ENCODE measurements at places on chromosomes 3 and 15.

DNA sequence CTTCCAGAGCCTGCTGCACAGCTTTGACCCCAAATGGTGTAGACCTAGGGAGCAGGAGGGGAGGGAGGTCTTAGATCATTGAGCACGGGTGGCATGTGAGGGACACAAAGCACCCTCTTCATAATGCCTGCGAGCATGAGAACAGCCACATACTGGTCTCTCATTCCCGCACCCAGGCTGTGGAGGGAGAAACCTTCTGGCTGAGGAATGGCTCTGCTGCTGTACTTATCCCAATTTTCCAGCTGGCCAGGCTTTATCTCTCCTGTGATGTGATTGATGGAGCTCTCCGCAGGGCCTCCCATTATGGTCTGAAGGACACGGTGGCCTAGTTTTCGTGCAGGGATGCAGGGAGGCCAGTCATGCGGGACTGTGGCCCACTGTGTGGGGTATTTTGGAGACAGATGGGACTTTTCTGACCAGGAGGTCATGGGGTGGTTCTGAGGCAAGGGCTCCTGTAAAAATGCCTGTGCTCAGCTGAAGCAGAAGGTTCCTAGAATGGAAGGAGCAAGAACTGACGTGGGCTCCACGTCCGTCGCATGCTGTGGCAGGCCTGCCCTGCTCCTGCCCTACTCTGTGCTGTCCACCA lies 251.5 kb downstream of the PLCL2 start:
- no peak for DNase-seq

GRCh38 chr15:61701455-61701854 lies 358.8 kb downstream of the VPS13C start:
- DNase-seq: no peak

DNA sequence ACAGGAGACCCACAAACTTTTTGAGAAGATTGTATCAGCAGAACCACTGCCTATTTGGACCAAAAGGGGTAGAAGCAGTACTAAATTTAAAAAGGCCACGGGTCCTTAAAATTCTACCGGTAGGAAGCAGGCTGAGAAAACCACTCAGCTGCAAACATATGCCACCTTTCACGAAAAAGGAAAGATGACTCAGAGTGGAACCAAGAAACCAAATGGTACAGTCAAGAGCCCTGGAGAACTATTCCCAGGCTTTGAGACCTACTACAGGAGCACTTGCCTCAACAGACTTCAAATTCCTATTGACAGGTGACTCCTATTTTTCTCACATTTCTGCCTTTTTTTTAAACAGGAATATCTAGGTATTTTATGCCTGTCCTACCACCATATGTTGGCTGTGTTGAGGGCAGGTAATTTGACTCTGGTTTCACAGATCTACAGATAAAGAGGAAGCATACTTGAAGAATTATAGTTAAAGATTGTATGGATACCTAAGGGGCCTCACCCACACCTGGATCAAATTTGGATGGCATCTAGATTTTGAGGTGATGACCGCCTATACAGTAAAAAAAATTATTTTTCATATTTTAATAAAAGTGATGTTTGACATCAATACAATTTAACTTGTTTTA lies 10.1 kb downstream of the GOLIM4 start:
- DNase-seq: no peak

- DNase-seq: no peak
Measured at GRCh38 chr15:49664716-49665115, 43.9 kb downstream of the DTWD1 start.

GRCh38 chr3:17394541-17395155 lies 347.8 kb downstream of the TBC1D5 start:
- DNase-seq: no peak

GRCh38 chr15:35288580-35288979 lies 203.5 kb upstream of the NANOGP8 start:
- DNase-seq: no peak

DNA sequence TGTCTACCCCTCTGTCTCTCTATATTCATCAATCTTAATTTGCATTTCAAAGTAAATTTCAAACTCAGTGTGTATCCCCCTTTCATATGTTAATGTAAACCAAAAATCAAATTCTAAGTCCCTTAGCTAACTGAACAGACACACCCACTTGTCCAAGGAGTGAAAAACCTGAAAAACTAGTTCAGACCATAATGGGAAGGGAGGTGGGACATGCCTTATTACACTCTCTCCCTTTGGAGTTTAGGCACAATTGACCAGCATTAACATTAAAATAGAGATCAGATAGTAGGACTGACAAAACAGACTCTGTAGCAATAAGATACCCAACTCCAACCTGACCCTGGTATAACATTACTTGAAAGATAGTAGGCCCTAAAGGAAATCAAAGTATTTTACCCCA lies 247.7 kb upstream of the GADL1 start:
- no peak for DNase-seq

- DNase-seq: no peak
Measured at GRCh38 chr15:54580643-54581042, 602.4 kb downstream of the UNC13C start.

GRCh38 chr3:153166206-153166605 lies 4.2 kb downstream of the RAP2B start:
- DNase-seq: no peak
